ENCODE measurements at places on chromosomes 4 and X. TPM values are rescaled to one million over a fixed set of nuclear protein-coding genes. Genes with fewer than 3 reads are reported as not detected.

- DNase-seq = peak; percentile 64
Measured at GRCh38 chr4:139419388-139419914, 34.5 kb upstream of the RAB33B start.

DNA sequence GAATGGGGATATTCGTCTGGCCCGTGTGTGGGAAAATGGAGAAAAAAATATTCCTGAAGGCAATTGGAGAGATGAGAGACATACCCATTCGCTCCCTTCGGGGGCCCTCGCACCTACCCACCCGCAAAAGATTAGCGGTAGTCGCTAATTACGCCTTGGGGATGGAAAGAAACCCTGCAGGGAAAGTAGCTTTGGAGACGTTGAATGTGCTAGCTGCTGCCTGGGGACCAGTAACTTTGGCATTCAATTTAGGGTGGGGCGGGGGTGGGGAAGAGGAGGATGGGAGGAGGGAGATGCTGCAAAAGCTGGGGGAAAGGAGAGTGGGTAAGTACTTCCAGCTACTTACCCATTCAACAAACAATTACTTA lies 407 bp upstream of the ZC4H2 start:
- DNase-seq = no peak

SMR3B gene
- total RNA-seq = not detected

- peak; percentile 83 for DNase-seq
Measured at GRCh38 chr4:40840985-40841571, 91.3 kb downstream of the NSUN7 start.

FDCSP gene
- total RNA-seq = not detected

SNCA gene
- 23.3 TPM for total RNA-seq

DNA sequence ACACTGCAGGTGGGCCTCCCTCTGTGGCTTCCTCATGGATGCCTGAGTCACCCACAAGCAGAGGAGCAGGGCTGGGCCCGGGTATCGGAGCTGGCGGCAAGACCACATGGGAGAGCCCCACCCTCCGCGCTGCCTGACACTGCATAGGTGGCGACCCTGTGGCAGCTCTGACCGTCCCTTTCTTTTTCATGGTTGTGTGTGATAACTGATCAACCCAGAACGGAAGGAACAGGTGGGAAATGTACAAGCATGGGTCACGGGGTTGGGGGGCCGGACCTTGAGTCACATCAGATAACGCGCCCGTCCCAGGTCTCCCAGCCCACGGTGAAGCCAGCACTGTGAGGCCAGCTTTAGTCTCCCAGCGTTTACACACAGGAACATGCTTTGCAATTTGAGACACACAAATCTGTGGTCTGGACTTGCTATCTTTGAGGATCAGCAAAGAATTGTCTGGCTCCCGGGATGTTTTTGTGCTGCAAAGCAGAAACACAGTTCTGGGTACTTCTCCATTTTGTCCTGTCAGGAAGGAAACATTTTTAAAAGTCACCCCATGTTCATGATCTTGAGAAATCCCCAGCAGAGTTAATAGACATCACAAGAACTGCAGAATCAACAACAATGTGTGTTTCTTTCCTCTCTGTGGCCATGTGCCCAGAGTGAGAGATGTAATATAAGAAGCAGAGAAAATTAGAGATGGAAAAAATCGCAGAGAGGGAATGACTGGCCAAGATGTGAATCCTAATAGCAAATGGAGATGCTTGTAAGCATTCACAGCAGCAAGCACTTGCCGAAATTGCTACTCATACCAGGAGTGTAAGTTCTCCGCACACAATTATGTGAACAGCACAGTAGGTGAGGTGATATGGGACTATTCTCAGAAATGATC lies 70.1 kb upstream of the CBR4 start:
- peak; percentile 63 for DNase-seq

- no peak for DNase-seq
Measured at GRCh38 chrX:4661771-4662170, 948.3 kb upstream of the PRKX start.

CC2D2A gene
- total RNA-seq = 6.1 TPM

- DNase-seq = no peak
Measured at GRCh38 chr4:109298279-109299010, 4.0 kb downstream of the COL25A1 start.

DNA sequence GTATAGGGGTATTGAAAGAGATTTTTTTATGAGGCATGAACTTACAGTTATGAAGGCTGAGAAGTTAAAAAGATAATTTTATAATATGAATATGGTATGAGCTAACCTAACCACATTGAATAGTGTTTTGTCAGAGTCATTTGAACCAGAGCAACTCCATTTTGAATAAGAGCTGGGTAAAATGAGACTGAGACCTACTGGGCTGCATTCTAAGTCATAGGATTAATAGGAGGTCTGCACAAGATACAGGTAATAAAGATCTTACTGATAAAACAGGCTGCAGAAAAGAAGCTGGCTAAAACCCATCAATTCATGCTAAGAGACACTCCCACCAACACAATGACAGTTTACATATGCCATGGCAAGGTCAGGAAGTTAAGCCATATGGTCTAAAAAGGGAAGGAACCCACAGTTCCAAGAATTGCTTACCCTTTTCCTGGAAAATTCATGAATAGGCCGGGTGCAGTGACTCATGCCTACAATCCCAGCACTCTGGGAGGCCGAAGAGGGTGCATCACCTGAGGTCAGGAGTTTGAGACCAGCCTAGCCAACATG lies 209.2 kb downstream of the TECRL start:
- no peak for DNase-seq

DNA sequence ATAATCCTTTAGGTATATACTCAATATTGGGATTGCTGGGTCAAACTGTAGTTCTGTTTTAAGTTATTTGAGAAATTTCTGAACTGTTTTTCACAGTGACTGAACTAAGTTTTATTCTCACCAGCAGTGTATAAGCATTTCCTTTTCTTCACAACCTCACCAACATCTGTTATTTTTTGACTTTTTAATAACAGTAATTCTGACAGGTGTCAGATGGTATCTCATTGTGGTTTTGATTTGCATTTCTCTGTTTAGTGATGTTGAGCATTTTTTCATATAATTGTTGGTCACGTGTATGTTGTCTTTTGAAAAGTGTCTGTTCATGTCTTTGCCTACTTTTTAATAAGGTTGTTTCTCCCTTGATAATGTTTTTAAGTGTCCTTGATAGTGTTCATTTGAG lies 112.6 kb downstream of the LINC00632 start:
- DNase-seq = no peak

- DNase-seq = no peak
Measured at GRCh38 chr4:188455062-188455752, 316.0 kb downstream of the TRIML1 start.

- no peak for DNase-seq
Measured at GRCh38 chr4:174591243-174592021, 69.1 kb upstream of the HPGD start.

GRCh38 chr4:181756451-181757095 lies 486.6 kb upstream of the TENM3 start:
- no peak for DNase-seq

PCDH19 gene
- total RNA-seq = 0.56 TPM

- no peak for DNase-seq
Measured at GRCh38 chrX:16822723-16823122, 36.5 kb downstream of the TXLNG start.

- DNase-seq = no peak
Measured at GRCh38 chr4:184286358-184286757, 68.7 kb upstream of the ENPP6 start.

- DNase-seq = no peak
Measured at GRCh38 chr4:154908168-154908567, 127.1 kb downstream of the RBM46 start.

DNA sequence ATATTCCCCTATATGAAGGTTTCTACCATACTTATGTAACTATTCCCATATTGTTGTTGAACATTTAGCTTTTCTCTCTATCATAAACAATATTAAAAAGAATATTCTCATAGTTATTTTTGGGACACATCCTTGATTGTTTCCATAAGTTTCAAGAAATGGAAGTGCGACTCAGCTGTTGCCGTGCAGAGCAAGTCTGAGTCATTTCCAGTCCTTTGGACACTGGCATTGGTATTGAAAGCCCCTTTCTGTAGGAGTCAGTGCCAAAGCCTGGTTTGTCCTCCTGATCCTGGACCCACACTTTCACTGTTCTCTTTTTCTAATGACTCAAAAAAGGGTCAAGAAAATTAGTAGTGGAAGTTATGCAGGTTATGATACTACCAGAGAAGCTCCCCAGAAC lies 108.3 kb upstream of the DIAPH2 start:
- no peak for DNase-seq

DNA sequence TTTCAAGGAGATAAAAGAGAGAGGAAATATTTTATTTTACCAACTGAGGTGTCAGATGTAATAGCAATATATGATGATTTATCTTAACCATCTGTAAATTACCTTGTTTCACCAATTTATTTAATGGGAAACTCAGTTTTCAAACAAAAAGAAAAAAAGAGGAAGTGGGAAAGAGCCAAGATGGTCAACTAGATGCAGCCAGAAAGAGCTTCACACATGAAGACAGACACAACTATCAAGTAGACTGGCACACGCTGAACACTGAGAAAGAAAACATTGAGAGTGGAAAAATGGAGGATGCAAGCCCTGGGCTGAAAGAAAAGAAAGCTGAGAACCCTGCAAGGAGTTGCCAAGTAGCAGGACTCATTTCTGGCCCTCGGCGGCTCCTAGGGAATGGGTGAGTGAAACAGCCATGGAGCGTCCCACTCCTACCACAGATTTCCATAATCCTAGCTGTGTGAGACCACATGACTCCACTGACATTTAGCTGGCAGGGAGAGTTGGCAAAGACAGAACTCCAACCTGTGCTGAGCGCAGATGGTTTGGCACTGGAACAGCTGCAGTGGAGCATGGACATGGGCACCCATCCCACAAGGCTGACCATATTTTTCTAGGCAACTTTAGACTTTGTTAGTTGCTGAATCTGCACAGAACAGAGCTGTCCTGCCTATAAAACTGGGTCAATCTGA lies 409.3 kb downstream of the FAM47B start:
- no peak for DNase-seq

DNA sequence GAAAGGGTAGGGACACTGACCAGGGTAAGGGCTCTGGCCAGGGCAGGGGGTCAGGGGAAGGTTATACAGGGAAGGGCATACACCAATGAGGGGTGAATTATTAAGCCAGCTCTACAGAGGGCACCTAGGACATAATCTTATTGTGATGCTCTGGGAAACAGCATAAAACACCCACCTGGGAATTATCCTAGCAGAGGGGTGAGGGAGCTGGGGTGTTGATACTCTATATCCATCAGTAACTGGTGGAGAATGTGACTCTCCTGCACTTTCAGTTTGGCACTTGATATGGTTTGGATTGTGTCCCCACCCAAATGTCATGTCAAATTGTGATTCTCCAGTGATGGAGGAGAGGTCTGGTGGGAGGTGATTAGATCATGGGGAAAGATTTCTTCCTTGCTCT lies 291.2 kb downstream of the ASMT start:
- no peak for DNase-seq

ZFYVE28 gene
- 6.0 TPM for total RNA-seq

GRCh38 chrX:26083093-26083492 lies 55.0 kb upstream of the MAGEB18 start:
- DNase-seq = no peak

H2BW2 gene
- total RNA-seq = not detected

WWC2 gene
- total RNA-seq = 22.4 TPM

- no peak for DNase-seq
Measured at GRCh38 chr4:25817059-25817681, 45.6 kb downstream of the SEL1L3 start.

- no peak for DNase-seq
Measured at GRCh38 chr4:169116270-169116901, 106.3 kb upstream of the CBR4 start.

GRCh38 chrX:46628460-46629371 lies 55.2 kb downstream of the CHST7 start:
- DNase-seq = peak; percentile 82

DNA sequence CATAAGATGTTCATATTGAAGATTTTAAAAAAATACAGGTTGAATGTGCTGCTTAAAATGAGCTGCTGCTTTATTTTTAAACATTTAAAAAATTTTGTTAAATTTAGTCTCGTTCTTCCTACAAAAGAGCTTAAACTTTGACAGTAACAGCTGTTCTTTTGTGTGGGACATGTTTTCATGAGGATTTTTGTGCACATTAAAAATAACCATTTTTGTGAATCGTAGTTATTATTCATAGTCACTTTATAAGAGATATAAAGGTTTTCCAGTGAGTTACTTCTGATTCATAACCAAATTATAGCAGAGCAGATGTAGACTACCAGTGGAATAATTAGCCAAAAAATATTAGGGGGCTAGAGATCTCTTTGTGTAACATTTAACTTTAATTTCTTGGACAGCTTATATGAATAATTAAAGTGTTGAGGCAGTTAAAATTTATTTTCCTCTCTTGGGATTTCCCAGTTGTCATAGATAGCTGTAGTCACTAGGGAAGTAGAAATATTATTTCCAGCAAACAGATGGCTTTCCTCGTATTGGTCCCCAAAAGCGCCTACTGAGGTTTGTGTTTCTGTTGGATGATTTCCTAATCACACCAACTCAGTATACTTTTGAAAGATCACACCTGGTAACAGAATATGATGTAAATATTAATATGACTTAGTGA lies 24.2 kb downstream of the RBPJ start:
- no peak for DNase-seq

GRCh38 chr4:60683357-60683756 lies 516.8 kb upstream of the ADGRL3 start:
- DNase-seq = no peak

JCHAIN gene
- total RNA-seq = 2.7 TPM

HAND2 gene
- total RNA-seq = 108 TPM

DNA sequence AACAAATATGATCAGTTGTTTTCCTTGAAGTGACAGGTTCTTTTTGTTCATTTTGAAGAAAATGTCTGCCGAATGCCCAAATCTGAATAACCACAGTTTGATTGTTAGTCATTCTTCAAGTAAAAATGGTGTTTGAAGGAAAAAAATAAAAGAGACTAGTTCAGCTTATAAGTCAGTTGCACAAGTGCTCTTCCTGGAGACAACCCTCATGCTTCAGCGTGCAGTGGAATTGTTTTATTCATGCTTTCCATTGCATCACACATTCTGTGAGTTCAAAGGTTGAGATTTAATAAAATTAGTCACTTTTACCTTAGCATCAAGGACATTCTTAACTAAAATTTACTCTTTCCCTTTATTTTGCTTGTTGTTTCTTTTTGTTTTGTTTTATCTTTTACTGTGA lies 404.9 kb downstream of the ZNF674 start:
- DNase-seq = no peak

- DNase-seq = no peak
Measured at GRCh38 chrX:54171527-54172250, 11.4 kb downstream of the FAM120C start.

- DNase-seq = no peak
Measured at GRCh38 chr4:128346054-128346716, 58.6 kb upstream of the PGRMC2 start.

DNA sequence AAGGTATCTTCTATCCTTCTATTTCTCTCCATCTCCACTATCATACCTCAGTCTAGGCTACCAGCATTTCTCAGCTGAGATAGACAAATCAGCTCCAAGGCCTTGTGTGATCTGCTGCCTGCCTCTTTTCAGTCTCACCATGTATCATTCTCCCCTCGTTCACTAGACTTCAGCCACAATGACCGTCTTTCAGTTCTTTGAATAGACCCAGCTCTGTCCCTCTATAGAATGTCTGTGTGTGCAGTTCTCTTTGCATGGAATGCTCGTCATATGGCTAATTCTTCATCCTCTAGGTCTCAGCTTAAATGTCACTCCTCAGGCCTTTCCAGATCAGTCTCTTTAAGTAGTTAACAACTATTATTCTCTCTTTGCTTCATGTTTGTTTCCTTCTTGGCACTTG lies 6.5 kb downstream of the IGBP1 start:
- no peak for DNase-seq

All from right atrium auricular region (tissue), 2 donors.